ENCODE measurements at places on chromosomes 6 and 20.

GRCh38 chr20:51715163-51715855 lies 52.9 kb downstream of the ATP9A start:
- DNase-seq, result no peak

DNA sequence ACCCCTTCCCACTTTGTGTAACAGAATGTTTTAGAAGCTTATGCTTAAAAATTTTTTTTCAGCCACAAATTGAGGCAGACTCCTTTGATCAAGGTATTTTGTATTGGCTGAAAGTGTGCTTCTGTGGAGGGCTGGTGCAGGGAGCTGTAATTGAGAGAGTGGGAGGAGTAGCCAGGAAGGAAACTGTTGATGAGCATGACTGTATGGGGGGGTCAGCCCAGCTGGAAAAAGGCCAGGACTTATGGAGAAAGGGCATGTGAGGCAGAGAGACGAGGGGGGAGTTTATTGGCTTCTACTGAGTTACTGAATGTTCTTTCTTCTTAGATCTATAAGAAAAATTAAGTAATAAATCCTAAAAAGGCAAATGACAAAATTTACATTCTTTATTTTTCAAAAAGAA lies 13.4 kb downstream of the RFPL4B start:
- DNase-seq, result no peak

DNA sequence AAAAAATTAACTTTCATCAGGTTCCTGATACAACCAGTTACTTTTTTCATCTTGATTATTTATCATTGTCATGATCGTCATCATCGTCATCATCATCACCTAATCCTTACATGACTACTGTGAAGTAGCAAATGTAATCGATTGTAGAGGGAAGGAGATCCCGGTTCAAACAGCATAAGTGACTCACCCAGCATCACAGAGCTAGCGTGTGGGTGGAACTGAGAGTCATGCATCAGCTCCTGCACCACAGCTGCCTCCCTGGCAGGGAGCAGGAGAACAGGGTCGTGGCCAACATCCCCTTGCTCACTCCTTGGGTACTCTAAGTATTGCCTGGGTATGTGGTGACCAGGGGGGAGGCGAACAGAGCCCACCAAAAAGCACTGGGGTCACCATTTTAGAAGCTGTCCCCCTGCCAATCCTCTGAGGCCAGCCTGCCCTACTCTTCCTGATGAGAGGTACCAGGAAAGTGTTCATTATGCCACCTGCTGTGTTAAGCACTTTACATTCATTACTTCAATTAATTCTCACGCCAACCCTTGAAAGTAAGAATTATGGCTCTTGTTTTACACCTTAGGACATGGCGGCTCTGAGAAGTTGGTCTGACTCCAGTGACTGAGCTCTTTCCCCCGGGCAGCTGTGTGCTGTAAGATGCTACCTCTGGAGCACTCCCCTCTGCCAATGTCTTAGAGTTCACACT lies 425.2 kb downstream of the CD83 start:
- peak; percentile 62 for DNase-seq

- DNase-seq, result no peak
These were observed 346.5 kb downstream of the CD83 start for GRCh38 chr6:14464055-14464454.

DNA sequence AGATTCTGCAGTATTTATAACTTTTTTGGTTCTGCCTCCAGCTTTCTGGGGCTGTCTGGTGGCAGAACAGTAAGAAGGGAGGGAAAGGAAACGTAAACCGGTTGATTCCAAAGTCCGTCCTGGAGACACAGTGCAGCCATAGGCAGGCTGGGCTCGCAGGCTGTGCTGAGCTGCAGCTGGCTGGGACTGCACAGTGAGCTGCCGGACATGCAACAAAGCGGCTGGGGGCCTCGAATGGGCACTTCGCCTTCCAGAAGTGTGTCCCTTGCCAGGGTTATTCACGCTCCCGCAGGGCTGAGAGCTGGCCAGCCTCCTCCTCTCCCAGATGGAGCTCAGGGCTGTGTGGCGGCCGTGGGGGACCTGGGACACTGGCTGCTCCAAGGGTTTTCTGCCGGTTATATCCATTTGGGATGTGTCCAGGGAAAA lies 78.1 kb upstream of the CD93 start:
- DNase-seq, result no peak

DNA sequence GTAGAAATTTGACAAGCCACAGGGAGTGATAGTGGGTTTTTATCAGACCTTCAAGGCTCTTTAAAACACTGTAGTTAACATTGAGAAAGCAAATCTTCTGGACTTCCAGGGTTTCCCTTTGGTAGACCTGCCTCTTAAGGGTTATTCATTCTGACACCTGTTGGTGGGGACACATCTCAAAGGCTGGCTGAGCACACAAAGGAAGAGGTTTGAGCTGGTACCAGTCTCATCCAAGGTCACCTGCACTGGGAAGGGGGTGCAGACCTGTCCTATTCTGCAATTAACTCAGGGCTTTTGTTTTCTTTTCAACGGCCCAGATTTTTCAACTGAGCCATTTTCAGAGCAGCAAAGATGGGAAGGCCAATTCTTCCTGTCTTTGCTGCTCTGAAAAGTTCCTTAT lies 45.6 kb downstream of the EDN1 start:
- DNase-seq, result no peak

DNA sequence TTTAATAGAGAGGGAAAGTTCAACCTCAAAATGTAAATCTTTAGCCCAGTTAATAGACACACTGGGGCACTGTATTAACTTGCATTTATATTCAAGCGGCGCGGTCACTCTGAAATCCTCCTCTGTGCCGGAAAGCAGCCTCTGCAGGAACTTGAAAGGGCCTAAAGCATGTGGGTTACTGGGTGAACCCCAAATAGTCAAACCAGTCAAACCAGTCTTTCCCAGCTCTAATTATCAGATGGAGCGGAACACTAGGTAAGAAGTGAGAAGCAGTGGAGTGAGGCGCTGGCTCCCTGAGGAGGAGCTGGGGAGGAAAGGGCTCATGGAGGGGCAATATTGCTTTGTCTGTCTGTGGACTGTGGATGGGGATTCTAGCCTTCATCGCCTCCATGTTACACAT lies 531.3 kb downstream of the QKI start:
- no peak for DNase-seq

DNA sequence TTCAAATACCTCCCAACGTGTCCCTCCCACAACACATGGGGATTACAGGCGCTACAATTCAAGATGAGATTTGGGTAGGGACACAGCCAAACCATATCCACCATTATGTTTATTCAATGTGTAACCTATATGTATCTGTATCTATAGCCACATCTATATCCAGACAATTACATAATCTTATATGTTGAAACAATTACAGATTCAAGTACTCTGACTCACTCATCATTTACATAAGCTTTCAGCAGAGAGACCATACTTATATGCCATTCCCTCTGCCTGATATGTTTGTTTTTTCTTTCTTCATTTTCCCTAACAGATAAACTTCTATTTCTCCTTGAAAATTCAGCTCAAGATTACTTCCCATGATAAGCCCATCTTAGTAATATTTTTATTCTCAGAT lies 163.6 kb downstream of the LAMA2 start:
- DNase-seq, result no peak

DNA sequence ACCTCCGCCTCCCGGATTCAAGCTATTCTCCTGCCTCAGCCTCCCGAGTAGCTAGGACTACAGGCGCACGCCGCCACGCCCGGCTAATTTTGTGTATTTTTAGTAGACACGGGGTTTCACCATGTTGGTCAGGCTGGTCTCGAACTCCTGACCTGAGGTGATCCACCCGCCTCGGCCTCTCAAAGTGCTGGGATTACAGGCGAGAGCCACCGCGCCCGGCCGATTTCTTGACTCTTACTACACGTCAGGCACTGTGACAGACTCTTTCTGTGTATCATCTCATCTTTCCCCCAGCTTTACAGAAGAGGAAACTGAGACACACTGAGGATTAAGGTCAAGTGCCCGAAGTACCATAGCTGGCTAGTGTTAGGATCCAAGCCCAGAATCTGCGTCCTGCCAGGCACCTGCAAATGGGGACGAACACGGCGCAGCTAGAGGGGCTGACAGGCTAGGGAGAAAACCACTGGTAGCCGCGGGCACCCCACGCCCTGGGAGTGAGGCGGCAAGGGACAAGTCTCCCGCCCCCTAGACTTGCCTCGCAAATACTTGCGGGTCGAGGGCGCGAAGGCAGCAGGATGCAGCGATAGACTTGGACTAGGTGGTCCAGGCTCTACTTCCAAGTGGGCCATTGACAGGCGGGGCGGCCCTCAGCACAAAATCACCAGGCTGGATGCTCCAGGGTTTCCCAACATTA lies 1.1 kb upstream of the TAF8 start:
- DNase-seq, result no peak

DNA sequence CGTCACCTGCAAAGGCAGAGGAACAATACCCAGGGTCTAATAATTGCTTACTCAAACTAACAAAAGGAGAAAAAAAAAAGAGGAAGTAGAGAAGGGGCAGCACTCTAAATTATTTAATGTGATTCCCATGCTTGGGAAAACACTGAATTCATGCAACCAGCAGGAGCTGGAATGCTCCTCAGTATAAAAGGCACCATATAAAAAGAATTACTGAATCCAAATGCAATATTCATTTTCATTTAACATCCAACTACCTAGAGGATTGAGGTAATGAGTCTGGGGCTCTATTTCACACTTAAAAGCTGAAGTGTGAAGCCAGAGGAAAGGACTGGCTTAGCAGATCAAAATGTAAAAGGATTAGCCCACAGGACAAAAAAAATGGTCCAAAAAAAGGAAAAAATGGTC lies 8.7 kb downstream of the B4GALT5 start:
- DNase-seq, result no peak

DNA sequence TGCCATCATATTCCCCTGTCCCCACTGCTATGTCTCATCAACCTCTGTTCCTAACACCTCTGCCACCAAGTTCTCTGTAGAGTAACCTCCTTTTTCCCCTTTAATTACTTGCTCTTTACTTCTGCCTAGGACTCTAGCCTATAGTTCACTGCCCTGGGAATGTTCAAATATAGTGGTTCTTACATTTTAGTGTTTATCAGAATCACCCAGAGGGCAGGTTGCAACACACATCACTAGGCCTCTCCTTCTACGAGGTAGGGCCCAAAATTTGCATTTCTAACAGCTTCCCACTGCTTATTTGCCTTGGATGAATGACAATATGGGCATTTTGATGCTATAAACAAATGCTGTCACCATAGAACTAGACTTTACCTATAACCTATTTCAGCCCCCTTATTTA lies 23.1 kb upstream of the C6orf141 start:
- no peak for DNase-seq
